ENCODE measurements at places on chromosomes 2 and 18. TPM values are rescaled to one million over a fixed set of nuclear protein-coding genes. Genes with fewer than 3 reads are reported as not detected.

CPO gene
- 0.19 TPM for total RNA-seq

TGOLN2 gene
- total RNA-seq, result 60.1 TPM

CYS1 gene
- not detected for total RNA-seq

B3GNT7 gene
- under 0.01 TPM for total RNA-seq

BOLL gene
- total RNA-seq, result not detected

SERPINB4 gene
- not detected for total RNA-seq
